ENCODE measurements at places on chromosomes 6 and 20.
A peak's percentile ranks its signal among the peaks of the same experiment; 100 is the strongest.

GRCh38 chr6:129785756-129786135, 75.4 kb downstream of the TMEM244 start:
- DNase-seq, result no peak

GRCh38 chr6:80541181-80541580, 434.7 kb downstream of the BCKDHB start:
- DNase-seq, result peak; percentile 26

- no peak for DNase-seq
These were observed 85.1 kb downstream of the EYA2 start for GRCh38 chr20:46979603-46980241.

GRCh38 chr20:53748821-53749421, 155.3 kb upstream of the ZNF217 start:
- no peak for DNase-seq

DNA sequence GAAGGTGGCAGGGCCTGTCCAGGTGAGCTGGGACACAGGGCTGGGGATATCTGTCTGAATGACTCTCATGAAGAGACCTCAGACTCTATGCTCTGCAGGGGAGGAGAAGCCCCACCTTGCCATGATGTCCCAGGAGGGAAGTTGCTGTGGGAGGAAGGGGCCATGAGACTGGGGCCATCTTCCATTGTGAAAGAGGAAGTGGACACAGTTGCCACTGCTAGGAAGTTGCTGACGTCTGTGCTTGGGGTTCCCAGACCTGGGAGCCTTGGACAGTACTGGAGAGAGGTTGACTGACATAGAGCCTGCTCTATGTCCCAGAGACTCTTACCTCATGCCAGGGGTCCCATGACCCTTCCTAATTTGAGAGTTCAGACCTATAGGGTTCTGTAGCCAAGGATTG, 24.5 kb downstream of the SIRPB1 start:
- DNase-seq, result no peak

GRCh38 chr6:163825033-163825432, 410.5 kb downstream of the QKI start:
- DNase-seq, result no peak

DNA sequence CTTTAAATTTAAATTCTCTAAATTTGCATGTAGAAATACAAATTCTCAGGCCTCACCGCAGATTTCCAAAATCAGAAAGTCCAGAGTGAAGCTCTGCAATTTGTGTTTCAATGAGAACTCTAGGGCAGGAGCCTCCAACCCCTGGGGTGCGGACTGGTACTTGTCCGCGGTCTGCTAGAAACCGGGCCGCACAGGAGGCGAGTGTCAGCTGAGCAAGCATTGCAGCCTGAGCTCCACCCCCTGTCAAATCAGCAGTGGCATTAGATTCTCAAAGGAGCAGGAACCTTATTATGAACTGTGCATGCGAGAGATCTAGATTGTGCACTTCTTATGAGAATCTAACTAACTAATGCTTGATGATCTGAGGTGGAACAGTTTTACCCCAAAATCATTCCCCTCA, 203.0 kb upstream of the PCSK2 start:
- no peak for DNase-seq

DNA sequence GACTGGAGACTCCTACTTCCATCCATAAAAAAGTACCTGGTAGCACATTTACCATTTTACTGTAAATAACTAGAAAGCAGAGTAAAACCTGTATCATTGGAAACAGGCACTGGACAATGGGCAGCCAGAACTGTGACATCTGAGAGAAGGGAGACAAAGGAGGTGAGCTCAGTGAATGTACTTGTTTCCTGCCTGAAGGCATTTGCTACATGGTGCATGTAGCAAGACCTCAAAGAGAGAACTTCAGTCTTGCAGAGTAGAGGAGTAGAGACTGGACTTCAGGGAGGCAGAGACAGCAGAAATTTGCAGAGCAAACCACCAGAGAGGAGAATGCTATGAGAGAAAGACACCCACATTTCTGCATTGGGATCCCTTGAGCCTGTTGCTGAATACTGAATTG, 171.0 kb upstream of the CCN2 start:
- no peak for DNase-seq

- DNase-seq, result no peak
These were observed 2.8 kb downstream of the SNRPB2 start for GRCh38 chr20:16732506-16733152.

- peak; percentile 81 for DNase-seq
These were observed 3.6 kb upstream of the TOX2 start for GRCh38 chr20:43911066-43911465.

DNA sequence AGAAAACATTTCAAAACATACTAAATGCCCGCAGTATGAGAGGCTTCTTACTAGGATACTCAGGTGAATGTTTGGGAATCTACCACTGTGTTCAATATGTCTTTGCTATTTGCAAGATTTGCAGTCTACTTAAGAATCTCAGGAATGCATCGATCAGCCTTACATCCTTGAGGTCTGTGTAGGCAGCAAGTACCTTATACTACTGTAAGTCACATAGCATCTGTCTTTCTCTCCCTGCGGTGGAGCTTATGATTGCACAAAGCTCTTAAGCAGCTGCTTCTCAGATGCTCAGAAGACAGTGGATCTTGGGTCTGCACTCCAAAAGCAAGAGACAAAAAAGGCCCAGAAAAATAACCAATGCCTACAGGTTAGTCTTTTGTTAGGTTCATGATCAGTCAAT, 21.4 kb downstream of the PCSK2 start:
- DNase-seq, result no peak

GRCh38 chr6:3013486-3013885, 13.8 kb downstream of the NQO2 start:
- DNase-seq, result peak; percentile 56

- peak; percentile 45 for DNase-seq
These were observed 7.6 kb upstream of the HLA-DRA start for GRCh38 chr6:32432050-32432450.

GRCh38 chr6:31958412-31958740, 395 bp downstream of the NELFE start:
- no peak for DNase-seq

DNA sequence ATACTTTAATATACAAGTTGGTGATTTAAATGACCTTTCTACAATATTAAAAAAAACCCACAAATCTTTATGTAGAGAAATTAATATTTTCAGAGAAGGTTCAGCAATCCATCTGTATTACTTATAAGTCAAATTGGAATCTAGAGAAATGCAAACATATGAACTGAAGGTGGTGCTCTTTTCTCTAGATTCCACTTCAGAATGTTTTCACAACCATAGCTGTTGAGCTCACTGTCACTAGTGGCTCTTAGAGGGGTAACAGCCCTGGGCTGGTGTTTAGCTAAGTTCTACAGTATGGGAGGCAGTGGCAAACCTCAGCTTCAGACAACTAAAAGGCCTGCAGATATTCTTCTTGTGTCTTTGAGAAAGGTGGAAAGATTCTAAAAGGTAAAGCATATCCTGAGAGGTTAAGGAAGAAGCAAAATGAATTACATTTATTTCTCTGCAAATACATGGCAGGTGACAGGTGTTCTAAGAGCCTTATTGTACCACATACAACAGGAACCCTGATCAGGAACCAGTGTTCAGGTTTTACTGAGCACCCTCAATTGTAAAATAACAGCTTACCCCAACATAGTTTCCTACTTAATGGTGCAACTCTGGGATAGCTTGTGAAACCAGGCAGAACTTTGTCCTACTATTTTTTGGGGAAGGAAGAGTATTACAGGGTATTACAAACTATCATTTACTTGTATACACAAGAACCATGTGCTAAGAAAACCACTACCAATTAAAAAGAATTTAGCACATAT, 56.6 kb upstream of the SAMHD1 start:
- no peak for DNase-seq

- no peak for DNase-seq
These were observed 349.4 kb upstream of the JARID2 start for GRCh38 chr6:14896475-14896874.

GRCh38 chr6:108652375-108652774, 91.7 kb downstream of the FOXO3 start:
- DNase-seq, result no peak

DNA sequence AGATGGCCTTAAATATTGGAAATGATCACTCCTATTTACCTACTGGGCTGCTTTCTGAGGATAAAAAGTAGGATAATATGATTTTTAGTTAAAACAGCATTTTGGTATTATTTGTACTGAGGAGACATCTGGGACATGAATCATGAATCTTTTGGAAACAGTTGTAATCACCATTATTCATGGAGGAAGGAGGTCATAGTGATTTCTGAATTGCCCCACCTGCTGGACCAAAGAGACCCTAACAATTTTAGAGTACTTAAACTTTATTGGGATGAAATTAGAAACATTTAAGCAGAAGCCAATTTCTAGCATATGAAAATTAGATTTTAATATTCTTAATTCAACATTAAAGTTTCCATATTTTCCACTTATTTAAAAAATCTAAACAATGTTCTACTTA, 108.4 kb upstream of the SIM1 start:
- DNase-seq, result peak; percentile 33

DNA sequence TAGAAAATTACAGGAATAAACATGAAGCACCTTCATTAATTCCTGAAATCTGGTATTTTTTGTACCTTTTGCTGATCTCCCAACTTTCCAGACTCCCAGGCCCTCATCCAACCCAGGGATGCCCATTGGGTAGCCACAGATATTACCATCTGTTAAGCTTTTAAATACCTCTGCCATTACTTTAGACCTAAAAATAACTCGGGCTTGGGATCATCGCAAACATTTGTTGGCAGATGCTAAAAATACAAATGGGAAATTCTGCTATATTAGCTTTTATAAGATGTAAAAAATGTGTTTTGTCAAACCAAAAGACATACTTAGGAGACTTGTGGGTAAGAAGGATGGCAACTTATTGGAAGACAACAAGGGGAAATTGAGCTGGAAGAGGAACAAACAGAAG, 376.1 kb downstream of the CENPW start:
- no peak for DNase-seq

GRCh38 chr6:527989-528673, 128.8 kb downstream of the HUS1B start:
- no peak for DNase-seq

- DNase-seq, result peak; percentile 29
These were observed 445 bp downstream of the RAB32 start for GRCh38 chr6:146543940-146544615.

GRCh38 chr6:170052991-170053821, 237.7 kb downstream of the DLL1 start:
- DNase-seq, result no peak

Data from kidney capillary endothelial cell (primary cell).